ENCODE measurements at places on chromosomes 12 and 14. TPM values are rescaled to one million over a fixed set of nuclear protein-coding genes. Genes with fewer than 3 reads are reported as not detected.

GRCh38 chr14:96139879-96140278 lies 64.8 kb upstream of the BDKRB2 start:
- no peak for DNase-seq

GRCh38 chr14:64504310-64504896 lies at the start of gene ZBTB1:
Gene ZBTB1 (plus strand): TSS chr14:64504770. CDS start chr14:64521505, 16,735 bp downstream.
- peak; percentile 80 for DNase-seq

DNA sequence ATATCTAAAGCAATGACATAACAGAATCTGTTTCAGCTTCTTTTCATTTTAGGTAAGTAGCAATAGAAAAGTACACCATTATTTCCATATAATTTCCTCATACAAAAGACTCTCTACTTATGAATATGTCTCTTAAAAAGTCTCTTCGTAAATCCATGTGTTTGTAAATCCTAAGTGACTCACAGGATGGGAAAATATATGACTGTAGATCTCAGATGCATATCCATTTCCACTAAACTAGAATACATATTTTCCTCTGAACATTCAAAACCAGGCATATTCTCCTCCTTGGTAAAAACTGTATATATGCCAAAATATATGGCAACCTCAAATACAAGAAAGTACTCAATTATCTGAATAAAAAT lies 93.6 kb downstream of the TXNDC16 start:
- DNase-seq, result no peak

The B4GALNT3 gene
- 2.4 TPM for total RNA-seq

- no peak for DNase-seq
Observed at GRCh38 chr12:106094304-106094703, 44.5 kb downstream of the NUAK1 start.

DNA sequence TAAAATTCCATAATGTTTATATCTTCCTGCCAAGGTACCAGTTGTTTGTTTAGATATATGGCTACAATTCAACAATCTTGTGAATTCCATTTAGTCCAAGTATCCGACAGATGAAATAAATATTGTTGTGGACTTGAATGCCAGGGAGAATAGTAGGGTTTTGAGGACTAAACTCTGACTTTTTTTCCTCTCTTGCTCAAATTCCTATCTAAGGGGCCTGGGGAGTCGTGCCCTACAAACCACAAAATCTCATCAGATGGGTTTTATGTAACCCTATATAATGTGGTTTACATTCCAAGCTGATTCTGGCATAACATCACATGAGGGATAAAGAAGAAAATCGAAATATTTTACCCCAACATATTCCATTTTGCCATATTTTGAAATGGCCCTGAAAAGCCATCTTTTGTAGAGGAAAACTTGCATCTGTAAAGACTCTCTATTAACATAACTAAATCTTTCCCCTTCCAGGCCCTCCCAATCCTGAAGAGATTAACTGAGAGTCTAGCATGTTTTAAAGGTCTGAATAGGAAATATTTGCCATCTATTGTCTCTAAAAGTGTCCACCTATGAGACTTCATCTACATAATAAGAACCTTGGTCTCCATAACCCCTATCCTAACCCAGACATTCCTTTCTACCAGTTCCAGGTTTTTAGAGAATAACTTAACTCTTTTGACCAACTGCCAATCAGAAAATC lies 184.7 kb upstream of the KITLG start:
- no peak for DNase-seq

DNA sequence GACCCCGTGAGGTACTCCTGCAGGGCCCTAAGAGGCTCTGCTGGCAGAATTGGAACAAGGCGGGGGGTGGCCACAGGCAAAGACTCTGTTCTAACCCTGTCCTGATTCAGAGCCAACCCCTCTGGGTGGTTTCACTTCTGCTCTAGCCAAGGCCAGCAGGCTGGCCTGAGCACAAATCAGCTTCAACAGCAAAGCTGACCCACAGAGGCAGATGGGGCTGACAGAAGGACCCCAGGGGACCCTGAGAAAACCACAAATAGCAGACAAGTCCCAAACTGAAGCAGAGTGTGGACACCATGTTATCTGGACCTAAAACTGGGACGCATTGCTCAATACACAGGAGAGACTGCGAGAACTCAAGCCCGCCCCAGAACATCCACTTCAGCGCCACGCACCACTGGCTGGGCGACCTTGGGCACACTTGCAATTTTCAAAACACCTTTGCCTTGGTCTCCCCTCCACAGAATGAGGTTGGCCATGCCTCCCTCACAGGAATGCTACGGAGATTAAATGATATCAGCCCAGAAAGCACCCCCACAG lies 76.4 kb upstream of the DICER1 start:
- DNase-seq, result no peak

DNA sequence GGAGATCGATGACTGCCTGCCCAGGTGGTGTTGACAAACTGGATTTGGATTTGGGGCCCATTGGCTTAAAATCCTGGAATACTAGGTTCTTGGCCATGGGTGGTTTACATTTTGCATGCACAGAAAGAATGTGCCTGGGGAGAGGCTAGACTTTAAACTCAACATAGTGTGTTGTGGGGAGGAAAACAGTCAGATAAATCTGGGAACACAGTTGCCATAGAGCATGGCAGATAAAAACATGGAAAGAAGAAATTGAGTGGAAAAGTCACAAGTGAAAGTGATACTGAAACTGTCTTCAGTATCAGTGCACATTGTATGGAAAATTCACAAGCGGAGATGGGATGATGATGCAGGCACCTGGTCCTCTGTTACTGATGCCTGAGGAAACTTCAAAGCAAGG lies 95.2 kb downstream of the SSPN start:
- DNase-seq, result no peak

The PLEK2 gene
- total RNA-seq, result 0.41 TPM

GRCh38 chr12:51819736-51820525 lies 28.6 kb downstream of the FIGNL2 start:
- no peak for DNase-seq

GRCh38 chr14:101965770-101966722 lies 1.7 kb downstream of the DYNC1H1 start:
- DNase-seq, result no peak

The CCDC88C gene
- total RNA-seq, result 22.4 TPM

GRCh38 chr14:100640471-100641273 lies 53.5 kb upstream of the BEGAIN start:
- DNase-seq, result no peak

DNA sequence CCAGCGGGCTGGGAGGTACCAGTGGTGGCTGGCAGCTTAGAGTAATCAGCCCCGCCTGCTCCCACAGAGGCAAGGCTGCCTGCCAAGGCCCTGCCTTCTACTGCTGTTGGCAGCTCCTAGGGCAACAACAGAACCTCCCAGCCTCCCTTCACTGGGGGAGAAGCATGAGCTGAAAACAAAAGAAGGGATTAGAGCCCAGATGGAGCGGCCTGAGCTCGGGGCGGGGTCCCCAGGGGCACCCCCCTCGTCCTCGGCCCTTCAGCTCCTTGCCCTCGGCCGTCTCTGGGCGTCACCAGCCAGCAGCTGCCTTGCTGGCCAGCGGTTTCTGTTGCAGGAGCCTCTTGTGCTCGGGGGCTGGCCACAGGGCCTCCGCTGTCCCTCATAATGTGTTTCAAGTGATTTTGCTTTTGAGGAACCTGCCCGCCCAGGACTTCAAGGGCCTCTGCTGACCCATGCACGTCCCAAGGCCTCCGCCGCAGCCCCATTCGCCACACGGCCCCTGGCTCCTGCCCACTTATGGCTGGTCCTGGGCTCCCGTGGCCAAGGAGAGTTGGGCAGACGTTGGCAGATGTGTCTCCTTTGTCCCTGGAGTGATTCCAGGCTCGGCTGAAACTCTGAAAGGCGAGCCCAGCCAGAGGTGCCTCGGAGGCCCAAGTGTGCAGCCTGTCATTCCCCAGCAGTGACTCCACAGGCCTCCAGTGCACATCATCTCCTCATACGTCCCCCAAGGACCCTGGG lies 49.7 kb downstream of the PSMA6 start:
- DNase-seq, result peak; percentile 79

GRCh38 chr12:70074510-70074909 lies 168.7 kb upstream of the CNOT2 start:
- no peak for DNase-seq

- no peak for DNase-seq
Observed at GRCh38 chr12:39272871-39273655, 169.9 kb downstream of the KIF21A start.

The OASL gene
- not detected for total RNA-seq

The FRMD6 gene
- total RNA-seq, result 13.5 TPM

- DNase-seq, result no peak
Observed at GRCh38 chr14:44463356-44464004, 43.6 kb downstream of the FSCB start.

DNA sequence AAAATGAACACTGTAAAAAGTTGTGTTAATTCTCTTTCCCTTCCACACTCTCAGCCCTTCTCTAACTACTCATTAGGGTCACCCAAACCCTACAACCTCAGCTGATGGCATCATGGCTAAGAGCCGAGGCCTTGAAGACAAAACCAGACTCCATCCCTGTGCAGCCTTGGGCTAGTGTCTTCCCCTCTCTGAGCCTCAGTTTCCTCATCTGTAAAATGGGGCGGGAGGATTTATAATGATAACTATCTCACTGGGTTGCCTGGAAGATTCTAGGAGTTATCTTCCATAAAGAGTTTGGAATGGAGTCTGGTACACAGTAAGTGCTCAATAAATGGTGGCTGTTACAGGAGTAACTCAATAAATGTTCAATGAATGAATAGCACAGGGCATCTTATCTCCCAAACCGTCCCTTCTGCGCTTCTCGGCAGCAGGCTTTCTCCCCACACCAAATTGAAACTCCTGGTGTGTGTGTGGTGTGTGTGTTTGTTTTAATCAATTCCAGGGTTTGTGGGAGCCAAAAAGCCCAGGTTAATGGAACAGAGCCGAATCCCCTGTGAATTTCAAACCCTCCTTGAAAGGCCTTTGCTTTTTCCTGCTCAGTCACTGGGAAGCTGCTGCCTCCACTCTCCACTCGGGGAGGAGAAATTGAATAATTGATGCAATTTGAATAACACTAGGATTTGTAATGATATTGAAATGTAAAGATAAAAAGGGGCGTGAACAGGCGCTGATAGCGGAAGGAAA lies 61.2 kb upstream of the FAM222A start:
- DNase-seq, result no peak

GRCh38 chr14:69666690-69667211 lies 55.4 kb downstream of the SUSD6 start:
- DNase-seq, result peak; percentile 28

The SLCO1B1 gene
- not detected for total RNA-seq

The FGF6 gene
- total RNA-seq, result not detected

DNA sequence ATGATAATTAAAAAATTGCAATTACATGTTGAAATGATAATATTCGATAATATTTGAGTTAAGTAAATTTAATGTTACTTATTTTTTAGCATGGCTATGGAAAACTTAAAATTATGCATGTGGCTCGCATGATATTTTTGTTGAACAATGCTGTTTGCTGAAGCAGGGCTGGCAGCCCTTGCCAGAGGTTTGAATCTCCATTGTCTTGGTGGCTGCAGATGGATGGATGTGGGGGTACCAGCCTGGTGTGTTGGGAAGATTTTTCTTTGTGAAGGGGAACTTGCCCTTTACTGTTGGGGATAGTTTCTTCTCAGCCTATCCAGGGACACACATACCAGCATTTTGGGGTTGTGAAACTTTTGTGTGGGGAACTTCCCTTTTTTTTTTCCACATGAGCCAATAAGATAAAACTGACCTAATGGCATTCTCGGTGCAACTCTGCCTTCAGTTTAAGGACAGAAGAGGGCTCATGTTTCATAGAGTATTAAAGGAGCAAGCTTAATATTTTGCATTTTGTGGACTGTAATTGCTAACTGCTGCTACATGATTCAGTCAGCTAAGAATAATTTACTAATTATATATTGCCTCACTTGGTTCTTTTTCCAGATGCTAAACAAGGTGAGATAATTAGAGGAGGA lies 8.8 kb downstream of the RASSF3 start:
- DNase-seq, result no peak

DNA sequence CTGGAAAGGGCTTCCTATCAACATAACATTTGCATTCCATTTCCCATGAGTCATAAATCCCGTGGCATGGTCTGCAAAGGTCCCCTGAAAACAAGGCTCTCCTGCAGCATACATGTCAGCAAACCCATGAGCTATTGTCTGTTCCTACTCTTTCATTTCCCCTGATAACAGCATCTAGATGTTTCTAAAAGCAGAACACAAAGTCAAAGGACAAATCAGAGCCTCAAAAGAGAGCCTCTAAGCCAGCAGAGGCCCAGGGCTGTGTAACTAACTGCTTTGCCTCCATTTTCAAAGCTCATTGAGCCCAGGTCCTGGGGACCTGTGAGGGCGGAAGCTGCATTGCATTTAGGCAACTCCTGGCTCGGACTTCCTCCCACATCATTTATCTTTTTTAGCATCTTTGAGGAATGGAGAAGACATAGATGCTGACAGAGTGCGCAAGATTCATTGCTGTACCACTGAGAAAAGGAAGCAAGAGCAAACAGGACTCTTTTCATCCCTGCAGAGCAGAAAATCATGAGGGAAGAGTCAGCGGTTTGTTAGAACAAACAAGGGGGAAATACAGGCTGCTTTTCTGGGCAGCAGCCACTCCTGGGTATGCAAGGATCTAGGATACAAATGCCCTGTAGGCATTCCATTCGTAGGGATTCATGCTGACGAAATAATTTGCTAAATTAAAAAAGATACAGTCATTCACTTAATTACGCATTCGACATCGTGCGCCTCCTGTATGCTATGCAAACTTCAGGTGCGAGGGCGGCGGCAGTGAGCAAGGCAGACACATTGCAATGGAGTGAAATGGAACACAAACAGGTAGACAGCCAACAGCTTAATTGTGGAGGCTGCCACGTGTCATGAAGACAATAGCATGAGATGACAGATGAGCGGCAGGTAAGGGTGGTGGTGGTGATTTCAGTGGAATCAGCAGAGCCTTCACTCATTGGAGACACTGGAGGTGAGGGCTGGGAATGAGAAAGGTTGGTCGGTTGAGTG lies 131.0 kb downstream of the TMEM132D start:
- no peak for DNase-seq
